ENCODE measurements at places on chromosomes 3 and 15.

GRCh38 chr3:123337948-123338619 lies 110.8 kb downstream of the ADCY5 start:
- DNase-seq = no peak

- DNase-seq = no peak
Measured at GRCh38 chr3:195813916-195814640, 2.3 kb upstream of the MUC4 start.

DNA sequence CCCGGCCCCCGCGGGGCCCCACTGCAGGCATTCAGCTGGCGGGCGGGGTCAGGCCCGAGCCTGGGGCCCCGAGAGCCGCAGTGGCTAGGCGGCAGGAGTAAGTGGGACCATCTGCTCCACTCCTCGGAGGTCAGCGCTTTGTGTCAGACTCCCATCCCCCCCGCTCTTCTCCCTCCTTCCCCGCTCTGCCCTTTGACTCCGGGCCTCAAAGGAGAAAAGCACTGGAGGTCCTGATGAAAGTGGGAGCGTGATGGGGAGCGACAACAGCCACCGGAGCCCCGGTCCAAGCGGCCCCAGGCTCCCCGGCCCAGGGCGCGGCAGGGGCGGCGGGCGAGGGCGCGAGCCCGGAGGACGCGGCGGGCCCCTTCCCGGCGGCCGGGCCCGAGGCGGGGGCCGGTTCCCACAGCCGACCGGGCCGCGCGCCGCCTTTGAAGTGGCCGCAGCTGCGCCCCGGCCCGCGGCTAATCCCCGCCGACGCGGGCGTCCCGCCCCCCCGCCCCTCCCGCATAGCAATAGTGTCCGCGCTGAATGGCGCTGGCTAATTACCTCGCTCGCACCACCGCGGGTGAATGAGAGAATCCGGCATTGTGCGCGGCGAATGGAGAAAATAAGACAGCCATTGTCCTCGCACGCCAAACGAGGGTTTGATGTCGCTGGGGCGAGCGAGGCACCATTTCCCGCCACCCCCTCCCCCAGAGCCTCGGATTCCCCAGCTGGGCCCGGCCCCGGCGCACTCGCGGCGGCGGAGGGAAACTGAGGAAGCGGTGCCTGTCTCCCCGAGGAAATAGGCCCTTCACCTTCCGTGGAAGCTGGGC lies 22.4 kb downstream of the IGDCC3 start:
- DNase-seq = peak; percentile 39

GRCh38 chr3:24545887-24546286 lies 51.2 kb upstream of the THRB start:
- no peak for DNase-seq

Data from amygdala (tissue), 56 donors.